Karpas-422 (cell line): ENCODE measurements at places on chromosomes 3 and 15. TPM values are rescaled to one million over a fixed set of nuclear protein-coding genes. Genes with fewer than 3 reads are reported as not detected.

MASP1 gene
- 0.04 TPM in 1 of 2 replicates, not detected in the other for total RNA-seq

DNA sequence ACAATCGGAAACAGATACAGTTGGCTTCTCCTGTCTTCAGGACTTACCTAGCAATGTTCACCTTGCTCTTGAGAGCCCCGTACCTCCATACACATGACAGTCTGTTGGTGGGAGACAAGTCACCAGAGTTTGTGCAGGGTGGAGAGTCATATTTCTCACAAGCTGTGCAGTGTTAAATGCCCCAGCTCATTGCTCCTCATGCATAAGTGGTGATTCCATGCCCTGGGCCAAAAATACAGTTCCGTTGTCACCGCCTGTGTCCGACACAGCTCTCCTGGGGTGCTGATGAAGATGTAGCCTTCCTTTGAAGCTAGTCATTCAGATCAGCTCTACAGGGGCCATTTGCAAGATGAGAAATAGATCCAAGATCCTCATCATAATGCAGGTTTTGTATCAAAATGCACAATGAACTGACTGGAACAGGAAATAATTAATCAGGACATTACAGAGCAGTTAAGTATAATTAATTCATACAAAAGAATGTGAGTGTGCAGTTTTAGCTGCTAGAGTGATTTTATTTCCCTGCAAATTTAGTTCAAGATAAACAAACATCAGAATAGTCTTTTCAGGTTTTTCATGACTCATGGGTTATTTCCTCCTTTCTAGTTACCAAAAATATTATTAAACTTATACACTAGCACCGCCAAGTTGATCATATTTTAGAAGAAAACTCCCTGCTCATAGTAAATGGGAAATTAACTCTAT, 66.5 kb downstream of the CD47 start:
- DNase-seq = no peak

- no peak for DNase-seq
Observed at GRCh38 chr3:151900884-151901643, 27.6 kb downstream of the SUCNR1 start.

DNA sequence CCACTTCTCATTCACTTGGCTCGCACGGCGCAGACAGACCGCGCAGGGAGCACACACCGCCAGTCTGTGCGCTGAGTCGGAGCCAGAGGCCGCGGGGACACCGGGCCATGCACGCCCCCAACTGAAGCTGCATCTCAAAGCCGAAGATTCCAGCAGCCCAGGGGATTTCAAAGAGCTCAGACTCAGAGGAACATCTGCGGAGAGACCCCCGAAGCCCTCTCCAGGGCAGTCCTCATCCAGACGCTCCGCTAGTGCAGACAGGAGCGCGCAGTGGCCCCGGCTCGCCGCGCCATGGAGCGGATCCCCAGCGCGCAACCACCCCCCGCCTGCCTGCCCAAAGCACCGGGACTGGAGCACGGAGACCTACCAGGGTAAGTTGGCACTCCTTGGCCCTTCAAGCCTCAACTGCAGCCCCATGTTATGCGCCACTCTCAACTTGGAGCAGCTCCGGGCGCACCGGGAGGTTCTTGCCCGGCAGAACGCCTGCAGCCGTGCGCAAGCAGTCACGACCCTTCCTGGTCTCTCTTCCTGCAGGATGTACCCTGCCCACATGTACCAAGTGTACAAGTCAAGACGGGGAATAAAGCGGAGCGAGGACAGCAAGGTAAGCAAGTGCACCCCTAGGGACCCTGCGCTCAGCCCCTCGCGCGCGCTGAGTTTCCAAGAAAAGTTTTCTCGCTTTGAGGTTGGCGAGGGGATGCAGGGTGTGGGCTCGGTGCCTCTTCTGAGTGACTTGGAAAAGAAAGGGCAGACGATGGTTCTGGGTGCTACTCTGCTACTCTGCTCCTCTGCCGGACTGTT, at the start of gene BHLHE40:
Gene BHLHE40, plus strand, starts transcription at position 10 of the 801 bp plus-strand sequence. Its CDS starts 282 bp downstream, at position 292.
- no peak for DNase-seq

TJP1 gene
- not detected in 2 replicates for total RNA-seq

DNA sequence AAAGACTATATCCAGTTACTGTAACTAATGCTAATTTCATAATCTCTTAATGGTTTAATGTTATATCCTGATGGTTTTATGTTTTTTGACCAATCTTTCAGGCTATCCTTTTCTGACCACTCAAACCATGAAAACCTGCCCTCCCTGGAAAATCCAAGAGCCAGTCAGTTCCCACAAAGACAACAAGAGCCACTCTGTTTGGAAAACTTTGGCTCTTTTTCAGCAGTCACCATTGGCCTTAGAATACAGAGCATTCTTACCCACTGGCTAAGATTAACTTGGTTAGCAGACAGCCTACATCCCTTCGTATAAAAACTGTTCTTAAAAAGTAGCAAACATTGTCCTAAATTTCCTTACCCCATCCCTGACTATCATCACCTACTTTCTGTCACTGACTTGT, 32.9 kb downstream of the ALCAM start:
- DNase-seq = no peak

ABI3BP gene
- not detected in 2 replicates for total RNA-seq

GRCh38 chr3:57803647-57804081, 47.6 kb downstream of the SLMAP start:
- DNase-seq = no peak

GRCh38 chr3:123618076-123618708, 33.3 kb upstream of the HACD2 start:
- peak; percentile 60 for DNase-seq

GRCh38 chr3:104080088-104080626, 1286.6 kb upstream of the ALCAM start:
- no peak for DNase-seq

- DNase-seq = no peak
Observed at GRCh38 chr3:145678401-145678800, 482.6 kb downstream of the PLOD2 start.

- no peak for DNase-seq
Observed at GRCh38 chr3:52248816-52249547, 3.4 kb downstream of the PPM1M start.

DNA sequence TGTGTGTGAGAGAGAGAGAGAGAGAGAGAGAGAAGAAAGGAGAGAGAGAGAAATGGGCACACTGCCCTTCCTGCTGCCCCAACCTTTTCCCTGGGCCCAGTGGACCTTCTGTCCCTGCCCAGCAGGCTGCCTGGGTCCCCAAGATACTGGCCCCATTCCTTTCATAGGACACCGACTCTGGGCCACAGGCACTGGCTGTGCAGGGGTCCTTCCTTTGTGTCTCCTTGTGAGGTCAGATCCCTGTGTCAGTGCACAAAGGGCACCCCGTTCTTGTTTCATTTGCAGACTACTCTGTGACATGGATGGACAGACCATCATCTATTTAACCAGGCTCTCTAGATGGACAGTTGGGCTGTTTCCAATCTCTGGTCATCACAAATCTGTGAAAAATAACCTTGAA, 21.3 kb upstream of the KLF13 start:
- DNase-seq = no peak

GRCh38 chr15:101502572-101503295, 13.2 kb upstream of the PCSK6 start:
- no peak for DNase-seq

ALDH1L1 gene
- total RNA-seq = not detected in 2 replicates

DNA sequence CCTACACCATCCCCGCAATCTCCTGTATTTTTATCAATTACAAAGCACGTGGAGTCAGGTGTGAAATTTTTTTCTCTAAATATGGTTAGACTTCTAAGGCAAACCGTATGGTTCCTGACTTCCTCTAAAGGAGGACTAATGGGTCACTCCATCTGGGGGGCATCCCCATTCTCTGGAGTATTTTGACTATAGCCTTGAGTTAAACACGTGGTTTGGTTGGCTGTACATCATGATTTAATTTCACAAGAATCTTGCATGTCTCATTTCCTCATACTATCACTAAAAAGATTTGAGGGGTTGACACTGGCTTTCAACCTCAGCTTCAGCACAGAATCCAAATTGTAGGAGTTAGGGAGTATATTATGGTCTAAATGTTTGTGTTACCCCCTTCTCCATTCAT, 25.3 kb upstream of the ZNF770 start:
- DNase-seq = no peak

FBLN2 gene
- total RNA-seq = not detected in 2 replicates

MYH15 gene
- total RNA-seq = 0.18 TPM in 1 of 2 replicates, not detected in the other

DNA sequence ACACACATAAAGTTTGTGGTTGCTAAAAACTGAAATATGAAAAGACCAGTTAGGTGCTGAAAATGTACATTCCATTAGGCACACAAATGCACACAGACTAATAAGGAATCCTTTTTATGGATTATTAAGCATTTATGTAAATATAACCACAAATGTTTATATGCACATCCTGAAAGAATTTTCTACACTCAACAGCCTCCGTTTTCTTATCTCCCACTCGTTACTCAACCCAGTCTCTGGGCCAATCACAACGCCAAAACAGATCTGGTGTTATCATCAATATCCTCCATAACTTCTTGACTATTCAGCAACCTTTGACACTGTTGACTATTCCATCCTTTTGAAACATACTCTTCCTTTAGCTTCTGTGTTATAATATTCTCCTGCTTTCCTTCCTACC, 136.4 kb downstream of the ATP8B4 start:
- DNase-seq = no peak

DNA sequence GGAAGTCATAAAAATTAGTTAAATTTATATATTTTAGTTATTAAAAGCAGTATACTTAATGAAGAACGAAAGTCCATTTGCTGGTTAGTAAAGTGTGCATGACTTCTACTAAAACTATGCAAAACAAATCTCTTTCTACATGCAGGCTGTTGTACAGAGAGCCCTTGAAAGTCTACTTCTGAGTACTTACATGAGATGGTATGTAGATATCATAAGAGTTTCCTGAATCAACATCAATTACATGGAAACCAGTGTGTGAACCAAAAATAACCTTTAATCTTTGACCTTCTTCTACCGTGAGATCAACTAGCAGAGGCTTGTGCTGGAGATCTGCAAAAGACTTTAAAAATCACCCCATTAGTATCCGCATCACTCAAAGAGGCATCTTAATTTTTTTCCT, 42.1 kb upstream of the SLC2A2 start:
- no peak for DNase-seq

- no peak for DNase-seq
Observed at GRCh38 chr15:101599091-101599490, 53.1 kb downstream of the TM2D3 start.

ASB14 gene
- 0.04 TPM in 1 of 2 replicates, not detected in the other for total RNA-seq

ST8SIA2 gene
- total RNA-seq = 0.11 TPM in 1 of 2 replicates, not detected in the other

THRB gene
- not detected in 2 replicates for total RNA-seq

DNA sequence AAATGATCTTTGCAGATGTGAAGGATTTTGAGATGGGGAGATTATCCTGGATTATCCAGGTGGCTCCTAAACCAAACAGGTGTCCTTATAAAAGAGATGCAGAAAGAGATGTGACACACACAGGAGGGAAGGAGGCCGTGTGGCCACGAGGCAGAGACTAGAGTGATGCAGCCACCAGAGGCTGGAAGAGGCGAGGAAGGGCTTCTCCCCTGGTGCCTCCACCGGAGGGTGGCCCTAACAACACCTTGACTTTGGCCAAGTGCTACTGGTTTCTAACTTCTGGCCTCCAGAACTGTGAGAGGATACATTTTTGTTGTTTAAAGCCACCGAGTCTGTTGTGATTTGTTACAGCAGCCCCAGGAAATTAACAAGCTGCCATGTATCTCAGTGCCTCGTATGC, 127.1 kb downstream of the ASB7 start:
- no peak for DNase-seq

DNA sequence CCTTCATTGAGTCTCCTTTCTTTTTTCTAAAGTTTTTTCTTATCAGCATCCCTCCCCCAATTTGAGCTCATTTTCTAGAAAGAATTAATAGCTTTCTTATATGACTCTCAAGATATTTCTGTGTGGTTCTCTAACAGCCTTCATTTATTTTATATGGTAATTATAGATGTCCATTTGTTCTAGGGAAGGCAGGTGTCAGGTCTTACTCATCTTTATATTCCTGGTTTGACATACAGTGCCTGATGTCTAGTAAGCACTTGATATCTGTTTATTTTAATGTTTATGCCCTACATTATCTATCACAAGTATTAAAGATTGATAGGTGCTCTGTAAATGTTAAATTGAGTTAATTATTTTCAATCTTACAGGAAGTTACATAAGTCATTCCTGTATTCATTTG, 426.7 kb upstream of the TPRG1 start:
- DNase-seq = no peak

GRM2 gene
- 0.19 and 1.1 TPM in 2 replicates for total RNA-seq
